CD4-positive, alpha-beta T cell treated with Interleukin-4 for 4 hours (primary cell): ENCODE measurements at places on chromosomes 12 and 14.

GRCh38 chr14:96245710-96246538 is 10.1 kb upstream of the BDKRB1 start:
- DNase-seq: no peak

DNA sequence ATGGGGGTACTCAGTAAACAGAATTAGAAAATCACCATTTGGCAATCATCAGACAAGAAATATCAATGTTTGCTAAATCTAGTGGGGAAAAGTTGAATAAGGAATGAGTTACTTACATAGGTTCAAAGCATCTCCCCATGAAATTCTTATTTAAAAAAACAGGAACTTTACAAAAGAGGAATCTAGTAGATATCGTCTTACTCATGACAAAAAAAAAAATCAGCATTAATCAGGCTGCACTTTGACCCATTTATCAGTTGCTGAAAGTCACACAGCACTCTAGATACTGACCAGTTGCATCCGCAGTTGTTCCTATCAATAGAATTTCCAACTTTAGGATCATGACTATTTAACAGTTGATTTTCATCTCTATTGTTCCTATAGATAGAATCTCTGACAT is 5.8 kb upstream of the DICER1 start:
- DNase-seq: no peak

- no peak for DNase-seq
Measured at GRCh38 chr14:75295061-75295461, 16.4 kb downstream of the FOS start.

DNA sequence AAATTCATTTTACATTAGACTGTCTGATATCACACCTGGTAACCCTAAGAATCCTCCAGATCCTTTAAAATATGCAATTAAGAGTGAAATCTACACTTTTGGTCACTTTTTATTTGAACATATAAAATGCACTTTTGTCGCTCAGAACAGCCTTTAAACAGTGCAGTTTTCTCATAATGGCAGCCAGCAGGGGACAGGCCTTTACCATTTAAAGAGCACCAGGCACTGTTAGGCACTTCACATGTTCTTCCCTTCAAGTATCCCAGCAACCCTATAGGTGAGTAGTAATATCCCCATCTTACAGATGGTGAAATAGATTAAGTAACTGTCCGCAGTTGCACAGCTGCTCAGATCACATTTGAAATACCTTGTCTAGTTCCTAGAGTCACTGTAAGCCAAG is 11.3 kb upstream of the SAMD4A start:
- no peak for DNase-seq
